Smooth muscle cell of the umbilical artery (primary cell): ENCODE measurements at places on chromosomes 3 and 15. TPM values are rescaled to one million over a fixed set of nuclear protein-coding genes. Genes with fewer than 3 reads are reported as not detected.

AQP9 gene
- total RNA-seq, result not detected in 2 replicates

SUCNR1 gene
- total RNA-seq, result not detected in 2 replicates

ISL2 gene
- total RNA-seq, result 1.8 and 2.4 TPM in 2 replicates

AGBL1 gene
- total RNA-seq, result not detected in 2 replicates

PLCB2 gene
- 0.28 TPM in 1 of 2 replicates, not detected in the other for total RNA-seq

PLA2G4B gene
- 1.5 and 1.8 TPM in 2 replicates for total RNA-seq

SYNPR gene
- not detected in 2 replicates for total RNA-seq

AADACL2 gene
- not detected in 2 replicates for total RNA-seq

GOLGA8H gene
- 0.09 TPM in 1 of 2 replicates, not detected in the other for total RNA-seq

CIDEC gene
- total RNA-seq, result 0.09 TPM in 1 of 2 replicates, not detected in the other

RBP2 gene
- total RNA-seq, result not detected in 2 replicates

RASGRF1 gene
- total RNA-seq, result not detected in 2 replicates

KIF23 gene
- 8.3 and 40.1 TPM in 2 replicates for total RNA-seq

MCF2L2 gene
- total RNA-seq, result 0.30 and 0.37 TPM in 2 replicates

LCTL gene
- total RNA-seq, result 4.8 and 5.8 TPM in 2 replicates

CLDN16 gene
- under 0.01 and 0.23 TPM in 2 replicates for total RNA-seq

PLIN1 gene
- total RNA-seq, result 0.18 and 0.30 TPM in 2 replicates

QRICH1 gene
- total RNA-seq, result 41.0 and 55.7 TPM in 2 replicates

THRB gene
- total RNA-seq, result not detected in 2 replicates

CCDC9B gene
- 37.7 and 94.3 TPM in 2 replicates for total RNA-seq

ROPN1 gene
- total RNA-seq, result not detected in 2 replicates

LRRC31 gene
- not detected in 2 replicates for total RNA-seq

CNTN3 gene
- total RNA-seq, result 0.97 and 1.2 TPM in 2 replicates

TTLL13 gene
- 0.14 TPM in 1 of 2 replicates, not detected in the other for total RNA-seq

NR1I2 gene
- 0.14 TPM in 1 of 2 replicates, not detected in the other for total RNA-seq

ZNF639 gene
- 49.9 and 59.6 TPM in 2 replicates for total RNA-seq

ACTRT3 gene
- total RNA-seq, result 3.4 and 4.8 TPM in 2 replicates

MESP2 gene
- 0.09 and 0.30 TPM in 2 replicates for total RNA-seq

HES1 gene
- 3.7 and 3.9 TPM in 2 replicates for total RNA-seq

RTP4 gene
- not detected in 2 replicates for total RNA-seq

RCCD1 gene
- total RNA-seq, result 11.3 and 15.0 TPM in 2 replicates

SCN11A gene
- total RNA-seq, result not detected in 2 replicates

CKMT1B gene
- not detected in 2 replicates for total RNA-seq

RAD54L2 gene
- 13.4 and 24.8 TPM in 2 replicates for total RNA-seq

CP gene
- total RNA-seq, result not detected in 2 replicates

CPEB1 gene
- 7.5 and 20.8 TPM in 2 replicates for total RNA-seq

FGF12 gene
- total RNA-seq, result not detected in 2 replicates

TRIM42 gene
- total RNA-seq, result not detected in 2 replicates

MAPK6 gene
- 87.0 and 88.4 TPM in 2 replicates for total RNA-seq

C3orf49 gene
- total RNA-seq, result not detected in 2 replicates

SRGAP3 gene
- 1.5 and 4.9 TPM in 2 replicates for total RNA-seq

CAMK2N2 gene
- 0.37 TPM in 1 of 2 replicates, not detected in the other for total RNA-seq

ZCWPW2 gene
- total RNA-seq, result 0.74 and 1.2 TPM in 2 replicates

ISLR gene
- total RNA-seq, result 5.3 and 10.4 TPM in 2 replicates

ARPC4 gene
- 200 and 210 TPM in 2 replicates for total RNA-seq

LTK gene
- under 0.01 and 0.18 TPM in 2 replicates for total RNA-seq

SST gene
- total RNA-seq, result not detected in 2 replicates

FANCD2OS gene
- not detected in 2 replicates for total RNA-seq

FOXB1 gene
- total RNA-seq, result not detected in 2 replicates

ITIH4 gene
- total RNA-seq, result 1.2 and 1.3 TPM in 2 replicates

SLC35G2 gene
- 4.5 and 9.0 TPM in 2 replicates for total RNA-seq

ECE2 gene
- not detected in 2 replicates for total RNA-seq

COL7A1 gene
- total RNA-seq, result 52.0 and 55.2 TPM in 2 replicates

EPHB3 gene
- total RNA-seq, result 1.7 and 3.9 TPM in 2 replicates

CFAP91 gene
- 1.8 TPM in 1 of 2 replicates, not detected in the other for total RNA-seq
